ENCODE measurements at places on chromosomes 1 and 21. TPM values are rescaled to one million over a fixed set of nuclear protein-coding genes. Genes with fewer than 3 reads are reported as not detected.

COL11A1 gene
- total RNA-seq, result not detected

DNA sequence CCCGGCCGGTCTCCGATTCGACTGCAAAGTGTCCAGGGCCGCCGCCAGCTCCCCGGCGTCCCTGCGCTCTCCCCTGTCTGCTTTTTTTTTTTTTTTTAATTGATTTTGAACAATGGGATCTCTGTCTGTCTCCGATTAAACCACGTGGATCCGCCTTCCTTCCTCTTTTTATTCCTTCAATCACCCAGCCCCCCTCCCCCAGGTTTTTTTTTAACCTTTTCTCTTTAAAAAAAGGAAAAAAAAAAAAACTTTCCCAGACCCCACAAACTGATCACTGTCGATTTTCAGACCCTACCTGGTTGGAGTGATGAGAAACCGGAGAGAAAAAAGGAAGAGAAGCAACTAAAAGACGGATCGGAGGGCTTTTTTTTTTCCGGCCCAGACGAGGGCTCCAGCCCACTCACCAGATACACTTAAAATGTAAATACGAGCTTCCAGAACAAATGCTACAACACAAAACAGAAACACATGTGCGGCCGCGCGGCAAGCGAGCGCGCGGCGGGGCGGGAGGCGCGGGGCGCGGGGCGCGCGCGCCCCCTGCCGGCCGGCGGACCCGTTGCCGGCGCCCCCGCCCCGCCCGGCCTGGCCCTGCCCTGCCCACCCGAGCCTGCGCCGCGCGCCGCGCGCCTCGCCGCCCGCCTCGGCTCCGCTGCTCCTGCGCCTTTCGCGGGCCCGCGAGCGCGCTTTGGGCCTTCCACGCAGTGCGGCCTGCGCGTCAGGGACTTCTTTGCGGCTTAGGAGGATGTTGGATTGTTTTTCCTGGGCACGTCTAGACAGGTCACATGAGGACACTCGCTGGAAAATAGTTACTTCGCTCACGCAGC is at the start of gene RCC2:
RCC2 (minus strand) TSS at position 428 of the 824 bp plus-strand sequence. CDS start 1,163 bp downstream, outside the sequence.
- peak within 1 kb of the TSS; percentile 96 for H3K4me3 ChIP-seq
- no peaks in the 10 kb centered on the region for H3K27me3 ChIP-seq
- DNase-seq, result peak; percentile 86
- H3K4me1 ChIP-seq, result peaks cover 45% of the 10 kb centered on the region

ASCL5 gene
- not detected for total RNA-seq

DNA sequence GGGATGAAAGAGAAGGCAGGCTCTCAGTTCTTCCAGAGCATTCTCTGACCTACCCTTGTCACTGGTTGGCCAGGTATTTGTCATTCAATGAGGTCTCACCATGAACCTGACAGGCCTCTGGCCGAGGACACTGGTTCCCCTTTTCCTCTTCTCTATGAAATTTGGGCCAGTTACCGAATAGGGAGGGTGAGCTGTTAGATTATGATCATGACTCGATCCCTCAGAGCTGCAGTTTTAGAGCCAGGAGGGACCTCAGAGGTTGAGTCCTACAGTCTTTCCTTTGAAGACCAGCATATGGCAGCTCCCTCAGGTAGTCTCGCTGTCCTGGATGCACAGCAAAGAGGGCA is 29.5 kb upstream of the CLSTN1 start:
- no peak overlapping the region for H3K27ac ChIP-seq
- H3K27me3 ChIP-seq, result no peaks in the 10 kb centered on the region
- H3K4me3 ChIP-seq, result no peak overlapping the region
- no peak for DNase-seq
- peaks cover 5% of the 10 kb centered on the region for H3K4me1 ChIP-seq

DNA sequence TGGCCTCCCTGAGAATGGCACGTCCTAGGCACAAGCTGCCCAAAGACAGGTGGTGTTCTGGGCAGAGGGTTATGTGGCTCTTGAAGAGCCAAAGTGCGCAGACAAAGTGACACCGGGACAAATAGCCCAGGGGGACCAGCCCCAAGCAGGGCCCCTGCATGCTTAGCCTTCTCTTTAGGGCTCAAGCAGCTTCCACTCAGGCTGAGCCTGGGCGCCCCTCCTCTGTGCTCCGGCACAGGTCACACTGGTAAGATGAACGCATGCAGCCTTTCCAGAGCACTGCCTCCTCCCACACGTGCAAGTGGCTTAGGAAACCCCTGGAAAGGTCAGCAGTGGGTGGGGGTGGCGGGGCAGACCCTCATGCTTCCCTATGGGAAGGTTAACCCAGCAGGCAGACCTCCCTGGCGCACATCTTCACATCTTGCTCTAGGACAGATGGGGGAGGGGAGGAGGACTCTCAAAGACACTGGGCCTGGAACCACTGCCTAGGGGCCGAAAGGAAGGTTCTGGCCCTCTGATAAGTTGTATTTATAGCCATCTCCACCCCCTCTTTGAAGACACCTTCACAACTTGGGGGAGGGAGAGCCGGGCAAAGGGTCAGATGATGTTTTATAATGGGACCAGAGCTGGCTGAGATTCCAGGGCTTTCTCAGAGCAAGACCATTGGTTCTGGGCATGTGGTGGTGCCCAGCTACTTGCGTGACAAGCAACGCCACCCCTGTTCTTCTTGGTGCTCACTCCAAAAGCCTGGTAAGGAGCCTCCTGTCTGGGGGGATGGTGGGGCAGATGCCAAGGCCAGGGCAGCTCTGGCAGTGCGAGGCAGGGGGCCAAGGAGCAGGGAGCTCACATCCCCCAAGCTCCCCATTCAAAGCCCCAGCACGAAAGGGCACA is 5.5 kb downstream of the KLHL21 start:
- H3K27me3 ChIP-seq, result no peaks in the 10 kb centered on the region
- peaks cover 45% of the 10 kb centered on the region for H3K36me3 ChIP-seq
- no peak for DNase-seq
- H3K27ac ChIP-seq, result no peak overlapping the region
- no peak overlapping the region for H3K4me3 ChIP-seq
- peaks cover 36% of the 10 kb centered on the region for H3K4me1 ChIP-seq

SLAMF7 gene
- total RNA-seq, result 35.9 TPM

DNA sequence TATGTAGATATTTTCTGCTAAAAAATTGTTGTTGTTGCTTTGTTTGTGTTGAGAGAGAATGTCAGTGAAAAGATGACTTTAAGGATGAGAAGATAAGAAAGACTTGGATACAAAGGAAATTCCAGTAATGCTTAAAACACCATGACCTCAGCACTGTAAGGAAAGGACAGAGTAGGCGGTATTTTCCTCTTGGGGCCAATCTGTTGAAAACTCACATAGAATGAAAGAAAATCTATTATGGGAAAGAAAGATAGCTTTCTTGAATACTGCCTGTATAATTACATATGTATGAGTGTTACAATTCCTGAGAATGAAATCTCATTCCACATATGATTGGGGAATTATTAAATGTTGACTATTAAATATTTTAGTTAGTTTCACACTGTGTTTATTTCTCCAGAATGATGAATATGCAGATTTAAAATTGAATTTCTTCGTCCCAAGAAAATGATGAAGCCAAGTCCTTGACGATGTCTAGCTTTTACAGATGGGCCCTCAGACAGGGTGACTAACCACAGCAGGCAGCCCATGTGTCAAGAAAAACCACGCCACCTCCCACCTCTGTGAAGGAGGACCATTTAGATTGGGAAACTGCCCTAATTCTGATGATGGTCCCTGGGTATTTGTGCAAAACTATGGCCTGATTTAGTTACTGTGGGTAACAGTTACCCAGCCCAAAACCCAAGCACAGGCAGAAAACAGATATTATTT is 49.7 kb upstream of the LMO4 start:
- no peak overlapping the region for H3K27ac ChIP-seq
- no peaks in the 10 kb centered on the region for H3K27me3 ChIP-seq
- no peak overlapping the region for H3K4me3 ChIP-seq

- DNase-seq, result no peak
- H3K4me3 ChIP-seq, result no peak overlapping the region
- peaks cover under 1% of the 10 kb centered on the region for H3K27me3 ChIP-seq
- no peaks in the 10 kb centered on the region for H3K36me3 ChIP-seq
- H3K27ac ChIP-seq, result no peak overlapping the region
Measured at GRCh38 chr1:246794048-246794827, 70.0 kb downstream of the SCCPDH start.

- H3K4me1 ChIP-seq, result peaks cover 39% of the 10 kb centered on the region
- no peak overlapping the region for H3K4me3 ChIP-seq
- peak; percentile 15 for DNase-seq
- H3K27me3 ChIP-seq, result no peaks in the 10 kb centered on the region
- H3K36me3 ChIP-seq, result peaks cover 2% of the 10 kb centered on the region
Measured at GRCh38 chr1:24392982-24393650, 20.5 kb downstream of the STPG1 start.

GADD45A gene
- total RNA-seq, result 26.7 TPM

GRCh38 chr1:89347296-89347695 is 16.6 kb upstream of the GBP6 start:
- DNase-seq, result no peak
- no peaks in the 10 kb centered on the region for H3K36me3 ChIP-seq

SPRR1A gene
- total RNA-seq, result not detected

Data from activated CD4-positive, alpha-beta T cell treated with anti-CD3 and anti-CD28 coated beads for 36 hours (primary cell).